ENCODE measurements at places on chromosomes 5 and 9.

- no peak for DNase-seq
Measured at GRCh38 chr9:121302786-121303185, 34.8 kb downstream of the GSN start.

DNA sequence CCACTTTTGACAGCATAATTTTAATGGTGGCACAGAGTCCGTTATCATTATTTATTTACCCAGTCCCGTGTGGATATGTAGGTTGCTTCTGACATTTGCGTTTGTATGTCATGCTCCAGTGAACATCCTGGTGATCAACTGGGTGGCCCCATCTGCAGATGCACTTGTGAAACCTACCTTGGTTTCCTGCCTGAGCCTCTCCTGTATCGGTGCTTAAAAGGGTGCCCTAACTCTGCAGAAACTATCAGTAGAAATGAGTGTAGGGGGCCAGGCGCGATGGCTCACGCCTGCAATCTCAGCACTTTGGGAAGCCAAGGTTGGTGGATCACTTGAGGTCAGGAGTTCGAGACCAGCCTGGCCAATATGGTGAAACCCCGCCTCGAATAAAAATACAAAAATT lies 92.1 kb upstream of the IER5L start:
- no peak for DNase-seq

DNA sequence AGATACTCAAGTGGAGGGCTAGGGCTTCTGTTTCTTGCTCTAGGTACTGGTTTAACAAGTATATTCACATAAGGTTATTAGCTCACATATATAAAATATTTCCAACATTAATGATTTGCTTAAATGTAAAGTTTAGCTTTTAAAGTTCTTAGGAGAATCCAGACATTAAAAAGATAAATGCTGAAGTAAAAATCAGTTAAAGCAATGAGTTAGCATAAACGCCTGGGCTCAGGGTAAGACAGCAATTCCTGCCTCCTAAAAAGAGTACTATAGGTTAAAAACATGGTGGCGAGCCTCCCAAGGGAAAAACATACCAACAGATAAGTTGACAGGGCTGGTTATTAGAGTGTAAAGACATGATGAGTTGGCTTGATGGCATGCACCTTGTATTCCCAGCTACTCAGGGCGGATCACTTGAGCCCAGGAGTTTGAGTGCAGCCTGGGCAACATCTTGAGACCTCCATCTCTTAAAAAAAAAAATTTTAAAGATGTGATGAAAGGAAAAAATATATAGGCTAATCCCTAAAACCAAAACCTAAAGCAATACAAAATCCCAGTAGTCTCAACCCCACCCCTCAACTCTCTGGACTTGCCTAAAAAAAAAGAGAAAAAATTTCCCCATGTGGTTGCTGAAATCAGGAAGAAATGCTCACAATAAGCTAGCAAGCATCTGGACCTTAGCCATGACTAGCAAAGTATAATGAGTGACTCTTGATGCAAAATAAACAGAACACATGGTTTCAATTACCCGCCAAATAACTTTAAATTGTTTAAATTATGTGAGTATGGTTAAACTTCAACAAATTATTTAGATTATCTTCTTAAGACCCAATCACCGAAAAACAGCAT lies 3.6 kb downstream of the GOLPH3 start:
- no peak for DNase-seq

- no peak for DNase-seq
Measured at GRCh38 chr9:17013010-17013409, 121.8 kb upstream of the CNTLN start.

GRCh38 chr9:123645126-123645525 lies 284.8 kb downstream of the DENND1A start:
- DNase-seq, result no peak

DNA sequence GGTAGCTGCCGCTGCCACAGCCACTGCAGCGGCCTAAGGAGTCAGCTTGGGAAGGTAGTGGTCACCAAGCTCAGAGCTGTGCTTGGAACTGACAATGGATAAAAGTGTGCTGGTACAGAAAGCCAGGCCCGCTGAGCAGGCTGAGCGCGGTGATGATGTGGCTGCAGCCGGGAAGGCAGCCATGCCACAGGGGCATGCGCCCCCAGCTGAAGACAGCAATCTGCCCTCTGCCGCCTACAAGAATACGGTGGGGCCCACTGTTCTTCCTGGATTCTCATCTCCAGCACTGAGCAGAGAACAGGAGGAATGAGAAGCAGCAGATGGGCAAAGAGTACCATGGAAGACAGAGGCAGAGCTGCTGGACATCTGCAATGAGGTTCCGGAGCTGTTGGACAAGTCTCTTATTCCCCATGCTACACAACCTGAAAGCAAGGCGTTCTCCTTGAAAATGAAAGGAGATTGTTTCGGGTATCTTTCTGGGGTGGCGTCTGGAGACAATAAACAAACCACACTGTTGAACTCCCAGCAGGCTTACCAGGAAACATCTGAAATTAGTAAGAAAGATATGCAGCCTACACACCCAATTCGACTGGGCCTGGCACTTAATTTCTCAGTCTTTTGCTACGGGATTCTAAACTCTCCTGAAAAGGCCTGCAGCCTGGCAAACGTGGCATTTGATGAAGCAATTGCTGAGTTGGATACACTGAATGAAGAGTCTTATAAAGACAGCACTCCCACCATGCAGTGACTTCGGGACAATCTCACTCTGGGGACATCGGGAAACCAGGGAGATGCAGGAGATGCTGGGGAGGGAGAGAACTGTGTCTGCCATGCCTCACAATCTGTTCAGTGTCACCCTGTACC lies 22.8 kb upstream of the ANKRD18A start:
- no peak for DNase-seq

DNA sequence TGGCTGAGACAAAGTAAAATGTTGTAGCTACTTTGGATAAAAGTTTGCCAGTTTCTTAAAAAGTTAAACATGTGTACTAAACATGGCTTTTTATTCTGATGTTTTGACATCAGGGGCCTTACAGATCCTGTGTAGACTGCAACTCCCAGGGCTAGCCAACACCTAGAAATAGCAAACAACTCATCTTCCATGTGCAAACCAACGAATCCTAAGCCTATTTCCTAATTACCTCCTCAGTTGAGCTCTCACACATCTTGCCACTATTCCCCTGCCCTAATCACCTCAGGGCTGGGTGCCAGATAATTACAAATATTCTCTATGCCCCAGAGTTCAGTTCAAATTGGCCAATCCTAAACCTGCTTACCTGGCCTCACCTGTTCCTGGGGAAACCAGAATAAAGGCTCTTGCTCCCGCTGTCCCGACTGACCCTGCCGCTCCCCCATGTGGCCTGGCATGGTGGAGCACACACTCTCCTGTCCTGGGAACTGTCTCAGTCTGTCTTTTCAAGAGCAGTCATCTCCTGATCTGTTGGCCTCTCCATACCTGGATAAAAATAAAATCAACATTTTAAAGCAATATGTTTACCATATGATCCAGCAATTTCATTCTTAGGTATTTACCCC lies 37.1 kb upstream of the FAM169A start:
- no peak for DNase-seq

GRCh38 chr5:92268343-92268742 lies 885.2 kb upstream of the ARRDC3 start:
- no peak for DNase-seq

GRCh38 chr9:93304574-93305496 lies 120.9 kb downstream of the WNK2 start:
- no peak for DNase-seq

DNA sequence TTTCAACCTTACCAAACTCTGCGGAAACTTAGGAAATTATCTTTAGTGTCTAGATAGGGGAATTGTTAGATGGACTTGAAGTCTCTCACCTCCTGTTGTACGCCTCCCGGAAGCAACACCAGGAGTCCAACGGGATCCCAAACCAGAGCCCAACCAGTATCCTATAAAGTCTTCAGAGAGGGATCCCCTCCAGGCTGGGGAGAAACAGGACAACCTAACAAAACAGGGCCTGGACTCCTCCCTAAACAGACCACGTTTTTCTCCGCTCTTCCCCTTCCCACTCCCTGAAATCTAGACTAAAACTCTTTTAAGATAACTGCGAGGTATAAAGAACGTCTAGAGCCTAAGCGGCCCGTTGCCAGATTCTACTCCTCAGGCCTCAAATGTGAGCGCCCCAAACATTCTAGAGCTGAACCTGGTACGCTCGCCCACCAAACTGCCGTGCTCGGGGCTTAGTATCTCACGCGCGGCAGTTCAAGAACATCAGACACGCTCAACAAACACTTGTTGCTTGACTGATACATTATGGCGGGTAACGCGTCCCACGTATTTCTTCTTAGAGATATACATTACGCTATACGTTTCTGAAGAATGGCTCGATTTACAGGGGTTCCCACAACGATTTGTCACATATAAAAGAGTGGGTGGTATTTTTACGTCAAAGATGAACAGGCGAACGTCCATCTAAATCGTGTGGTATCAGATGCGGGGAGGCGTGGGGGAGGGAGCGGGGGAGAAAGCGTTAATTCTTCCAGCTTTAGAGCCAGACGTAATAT lies 663 bp upstream of the SMIM27 start:
- no peak for DNase-seq

DNA sequence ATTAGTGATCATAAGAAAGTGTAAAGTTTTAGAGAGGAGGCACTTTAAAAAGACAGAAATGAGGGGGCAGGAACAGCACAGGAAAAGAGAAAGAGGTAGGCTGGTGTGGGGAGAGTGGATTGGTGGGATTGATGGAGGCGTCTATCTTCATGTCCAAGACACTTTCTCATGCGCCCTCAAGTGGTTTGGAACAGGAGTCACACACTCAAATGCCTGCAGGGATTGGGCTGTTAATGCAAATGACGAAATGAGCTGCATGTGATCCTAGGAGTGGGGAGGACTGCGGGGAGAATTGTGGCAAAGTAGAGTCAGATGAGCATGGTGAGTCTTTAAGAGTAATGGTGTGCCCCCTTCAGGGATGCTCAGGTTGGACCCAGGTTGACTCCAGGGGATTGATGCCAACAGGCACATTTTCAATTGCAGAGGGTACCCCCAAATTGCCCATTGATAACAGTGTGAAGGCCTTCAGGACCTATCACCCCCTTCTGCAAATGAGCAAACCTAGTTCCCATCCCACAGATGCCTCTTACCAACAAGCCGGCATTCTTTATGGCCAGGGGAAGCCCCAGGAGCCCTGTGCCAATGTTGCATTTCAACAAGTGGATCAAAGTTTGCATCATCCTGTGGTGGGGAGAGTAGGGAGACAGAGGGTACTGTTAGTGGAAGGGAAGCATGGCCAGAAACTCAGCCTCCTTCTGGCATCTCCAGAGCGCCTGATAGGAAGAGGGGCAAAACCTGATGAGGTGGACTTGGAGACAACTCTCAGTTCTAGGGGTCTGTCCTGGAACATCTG lies 5.3 kb downstream of the SLC36A3 start:
- no peak for DNase-seq

GRCh38 chr5:72604798-72605154 lies 97.6 kb upstream of the ZNF366 start:
- no peak for DNase-seq

GRCh38 chr9:112074250-112075008 lies 100.7 kb downstream of the SUSD1 start:
- DNase-seq, result peak; percentile 76

- DNase-seq, result no peak
Measured at GRCh38 chr5:68048516-68048915, 167.0 kb upstream of the PIK3R1 start.

- DNase-seq, result no peak
Measured at GRCh38 chr5:78659714-78660113, 11.1 kb upstream of the LHFPL2 start.

DNA sequence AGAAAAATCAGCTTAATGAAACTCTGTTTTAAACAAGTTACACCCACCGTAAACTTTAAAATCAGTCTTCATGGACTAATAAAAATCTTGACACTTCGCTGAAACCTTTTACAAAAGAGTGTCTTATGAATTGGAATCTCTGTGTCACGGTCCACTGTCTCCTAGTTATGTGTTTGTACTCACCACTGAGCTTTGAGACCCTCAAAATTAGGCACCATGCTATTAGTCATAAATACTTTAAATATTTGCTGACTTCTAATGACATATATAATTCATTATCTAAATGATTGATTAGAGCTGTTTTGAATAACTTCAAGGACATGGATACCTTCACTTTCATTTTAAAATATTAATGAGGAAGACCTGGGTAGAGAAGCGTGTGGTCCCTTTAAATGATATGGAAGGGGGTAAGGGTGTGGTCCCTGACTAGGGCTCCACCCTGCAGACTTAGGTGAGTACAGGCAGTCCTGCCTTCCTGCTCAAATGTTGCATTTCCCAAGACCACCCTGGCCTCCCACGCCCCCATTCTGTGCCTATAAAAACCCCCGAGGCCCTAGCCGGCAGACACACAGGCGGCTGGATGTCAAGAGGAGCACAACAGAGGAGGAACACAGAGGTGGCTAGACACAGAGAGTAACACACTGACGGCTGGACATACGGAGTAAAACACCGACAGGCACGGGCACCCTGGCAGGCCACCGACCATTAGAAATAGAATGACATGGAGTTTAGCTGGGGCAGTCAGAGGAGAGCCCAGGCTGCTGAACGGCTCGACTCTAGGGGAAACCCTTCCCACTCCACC lies 179.0 kb upstream of the CDH9 start:
- DNase-seq, result no peak

GRCh38 chr5:180436275-180436674 lies 57.9 kb upstream of the CNOT6 start:
- DNase-seq, result no peak

- DNase-seq, result no peak
Measured at GRCh38 chr9:75121914-75122558, 33.7 kb downstream of the OSTF1 start.

DNA sequence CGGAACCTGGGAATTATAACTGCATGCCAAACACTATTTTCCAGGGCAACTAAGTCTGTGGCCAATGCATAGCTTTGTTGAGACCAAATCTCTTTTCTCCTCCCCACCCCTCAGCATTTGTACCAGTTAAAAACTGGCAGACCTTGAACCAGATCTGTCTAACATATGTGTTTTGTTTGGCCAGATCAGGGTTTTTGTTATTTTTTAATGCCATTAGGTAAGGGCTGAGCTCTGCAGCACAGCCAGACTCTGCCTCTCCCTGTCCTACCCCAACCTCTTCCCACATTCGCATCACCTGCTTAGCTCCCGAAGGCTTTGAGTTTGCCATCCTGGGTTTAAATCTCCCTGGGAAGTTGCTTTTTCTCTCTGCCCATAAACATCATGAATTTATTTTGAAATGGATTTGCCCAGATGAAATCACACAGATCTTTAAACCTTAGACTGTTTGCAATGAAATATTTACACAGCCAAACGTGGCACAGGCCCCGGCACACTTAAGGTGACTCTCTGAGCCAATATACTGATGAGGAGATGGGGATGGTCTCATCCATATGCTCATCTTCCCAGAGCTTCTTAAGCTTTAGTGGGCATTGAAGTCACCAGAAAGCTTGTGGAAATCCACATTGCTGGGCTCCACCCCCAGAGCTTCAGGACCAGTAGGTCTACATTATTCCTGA lies 54.0 kb upstream of the ALDH1B1 start:
- DNase-seq, result no peak

- DNase-seq, result no peak
Measured at GRCh38 chr5:176619203-176619568, 9.2 kb upstream of the GPRIN1 start.

GRCh38 chr5:129228577-129228976 lies 134.0 kb downstream of the ISOC1 start:
- no peak for DNase-seq
